M059J (cell line): ENCODE measurements at places on chromosomes 1 and 21.

DNA sequence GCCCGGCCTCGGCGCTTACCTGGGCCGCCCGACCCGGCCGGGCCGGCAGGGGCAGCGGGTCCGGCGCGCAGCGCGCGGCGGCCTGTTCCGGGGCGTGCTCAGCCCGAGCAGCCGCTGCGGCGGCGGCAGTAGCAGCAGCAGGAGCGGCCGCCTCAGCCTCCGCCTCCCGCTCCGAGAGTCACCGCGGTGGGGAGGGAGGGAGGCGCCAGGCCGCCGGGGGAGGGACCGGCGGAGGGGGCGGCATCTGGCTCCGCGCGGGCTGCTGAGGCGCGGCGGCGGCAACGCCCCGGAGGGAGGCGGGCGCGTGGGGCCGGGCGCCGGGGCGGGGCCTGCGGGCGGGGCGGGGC, at the start of gene CTNNBIP1:
Gene CTNNBIP1 (minus strand): TSS at position 194 of the 347 bp plus-strand sequence. CDS start 38,205 bp downstream, outside the sequence.
- DNase-seq, result no peak

- peak; percentile 64 for DNase-seq
Observed at GRCh38 chr1:162285149-162285561, 91.5 kb downstream of the SPATA46 start.

GRCh38 chr1:228087771-228088251, 5.3 kb downstream of the ARF1 start:
- DNase-seq, result peak; percentile 90

- no peak for DNase-seq
Observed at GRCh38 chr1:30748699-30749401, 8.7 kb downstream of the LAPTM5 start.

DNA sequence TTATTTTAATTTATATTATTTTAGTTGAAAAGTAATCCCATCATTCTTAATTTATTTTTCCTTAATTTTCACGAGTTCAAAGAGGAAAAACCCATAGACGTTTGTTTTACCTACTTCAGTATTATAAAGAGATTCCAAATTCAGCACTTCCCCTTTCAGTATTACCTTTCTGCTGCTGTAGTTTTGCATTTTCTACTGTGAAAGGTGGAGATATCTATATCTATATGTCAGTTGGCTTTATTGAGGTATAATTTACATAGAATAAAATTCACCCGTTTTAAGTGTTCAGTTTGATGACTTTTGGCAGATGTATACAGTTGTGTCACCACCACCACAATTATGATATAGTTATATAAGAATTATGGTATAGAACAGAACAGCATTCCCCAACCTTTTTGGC, 33.0 kb downstream of the MAST2 start:
- DNase-seq, result no peak

GRCh38 chr1:238409191-238409850, 518.6 kb upstream of the ZP4 start:
- peak; percentile 86 for DNase-seq

DNA sequence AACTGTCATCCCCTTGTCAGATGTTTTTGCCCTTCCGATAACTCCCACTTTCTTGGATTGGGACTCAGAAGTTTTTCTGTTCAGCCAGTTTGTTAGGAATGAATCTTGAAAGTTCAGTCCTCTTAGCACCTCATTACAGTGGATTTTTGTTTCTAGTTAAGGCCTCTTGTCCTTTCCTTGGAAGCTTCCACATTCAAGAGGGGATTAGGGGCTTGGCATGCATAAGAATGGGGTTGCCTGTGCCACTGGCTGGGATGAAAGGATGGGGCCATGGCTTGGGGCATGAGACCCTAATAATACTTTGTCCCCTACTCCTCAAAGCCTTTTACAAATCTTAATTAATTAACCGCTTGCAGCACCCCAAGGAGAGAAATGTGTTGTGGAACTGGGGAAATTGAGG, 2.4 kb upstream of the DHDDS start:
- DNase-seq, result no peak

DNA sequence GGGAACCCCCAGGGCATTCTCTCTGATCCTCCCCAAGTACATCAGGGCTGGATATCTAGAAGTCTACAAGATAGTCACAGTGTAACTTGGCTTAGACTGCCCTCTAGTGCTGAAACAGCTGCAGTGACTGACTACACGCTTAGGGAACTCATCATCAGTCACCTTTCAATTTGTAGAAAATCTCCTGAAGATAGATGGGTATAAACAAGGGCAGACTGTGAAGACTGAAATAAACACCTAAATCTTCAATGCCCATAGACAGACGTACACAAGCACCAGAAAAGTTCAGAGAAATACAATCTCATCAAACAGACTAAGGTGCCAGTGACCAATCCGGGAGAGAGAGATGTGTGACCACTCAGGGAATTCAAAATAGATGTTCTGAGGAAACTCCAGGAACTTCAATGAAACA, 46.6 kb downstream of the PACC1 start:
- DNase-seq, result peak; percentile 71

GRCh38 chr1:34212673-34213072, 36.0 kb downstream of the C1orf94 start:
- no peak for DNase-seq

DNA sequence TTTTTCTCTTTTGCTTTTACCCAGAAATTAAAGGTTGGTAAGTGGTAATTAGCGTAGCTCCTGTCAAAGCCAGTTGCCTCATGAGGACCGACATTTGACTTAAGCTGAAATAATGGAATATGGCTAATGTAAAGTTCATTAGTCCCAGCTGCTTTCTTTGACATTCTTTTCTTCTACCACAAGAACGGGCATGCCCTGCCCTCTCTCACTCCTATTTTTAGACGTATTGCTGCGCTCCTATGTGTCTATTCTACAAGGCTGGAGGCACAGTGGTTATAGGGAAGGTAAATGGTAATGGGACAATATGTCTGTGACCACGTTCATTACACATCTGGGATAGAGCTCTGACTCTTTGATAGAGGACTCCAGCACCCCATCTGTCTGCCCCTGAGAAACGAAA, 6.8 kb downstream of the CORT start:
- no peak for DNase-seq

DNA sequence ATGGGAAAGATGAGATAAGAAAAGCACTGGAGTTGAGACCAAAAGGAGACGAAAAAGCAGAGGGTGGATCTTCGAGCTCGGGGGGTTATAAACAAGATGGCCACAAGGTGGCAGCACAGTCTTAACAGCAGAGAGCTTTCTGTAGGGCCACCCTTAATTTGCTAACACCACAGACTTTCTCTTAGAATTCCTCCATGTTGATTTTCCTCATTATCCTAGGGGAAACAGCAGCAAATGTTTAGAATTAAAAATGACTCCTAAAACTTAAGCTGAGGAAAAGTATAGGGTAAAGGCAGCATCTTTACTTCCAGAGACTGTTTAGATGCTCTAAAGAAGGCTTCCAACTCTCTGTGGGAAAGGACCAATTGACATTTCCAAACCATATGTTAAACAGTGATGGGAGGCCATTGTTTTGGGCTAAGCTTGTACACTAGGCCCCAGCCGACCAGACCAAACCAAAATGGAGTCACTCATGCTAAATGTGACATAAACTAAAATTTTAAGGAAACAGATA, 2.5 kb upstream of the APOBEC4 start:
- DNase-seq, result peak; percentile 78

DNA sequence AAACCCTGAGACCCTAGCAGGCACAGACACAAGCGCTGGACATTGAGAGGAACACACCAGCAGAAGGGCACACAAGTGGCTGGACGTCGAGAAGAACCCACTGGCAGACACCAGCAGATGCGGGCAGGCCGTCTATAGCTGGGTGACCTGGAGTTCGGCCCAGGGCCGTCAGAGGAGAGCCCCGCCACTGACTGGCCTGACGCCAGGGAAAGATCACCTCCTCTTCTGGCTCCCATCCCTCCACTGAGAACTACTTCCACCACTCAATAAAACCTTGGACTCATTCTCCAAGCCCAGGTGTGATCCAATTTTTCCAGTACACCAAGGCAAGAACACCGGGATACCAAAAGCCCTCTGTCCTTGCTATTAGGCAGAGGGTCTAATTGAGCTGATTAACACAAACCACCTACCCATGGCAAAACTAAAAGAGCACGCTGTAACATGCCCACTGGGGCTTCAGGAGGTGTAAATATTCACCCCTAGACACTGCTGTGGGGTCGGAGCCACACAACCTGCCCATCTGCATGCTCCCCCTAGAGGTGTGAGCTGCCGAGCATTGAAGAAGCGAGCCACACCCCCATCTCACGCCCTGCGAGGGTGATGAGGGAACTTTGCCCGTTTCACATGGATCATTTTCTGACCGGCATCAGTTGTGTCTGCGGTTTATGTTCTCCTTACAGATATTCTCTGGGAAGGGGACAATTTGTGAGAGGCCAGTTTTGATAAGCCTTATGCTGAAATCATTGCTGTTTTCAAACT, 104.8 kb downstream of the HLX start:
- no peak for DNase-seq

DNA sequence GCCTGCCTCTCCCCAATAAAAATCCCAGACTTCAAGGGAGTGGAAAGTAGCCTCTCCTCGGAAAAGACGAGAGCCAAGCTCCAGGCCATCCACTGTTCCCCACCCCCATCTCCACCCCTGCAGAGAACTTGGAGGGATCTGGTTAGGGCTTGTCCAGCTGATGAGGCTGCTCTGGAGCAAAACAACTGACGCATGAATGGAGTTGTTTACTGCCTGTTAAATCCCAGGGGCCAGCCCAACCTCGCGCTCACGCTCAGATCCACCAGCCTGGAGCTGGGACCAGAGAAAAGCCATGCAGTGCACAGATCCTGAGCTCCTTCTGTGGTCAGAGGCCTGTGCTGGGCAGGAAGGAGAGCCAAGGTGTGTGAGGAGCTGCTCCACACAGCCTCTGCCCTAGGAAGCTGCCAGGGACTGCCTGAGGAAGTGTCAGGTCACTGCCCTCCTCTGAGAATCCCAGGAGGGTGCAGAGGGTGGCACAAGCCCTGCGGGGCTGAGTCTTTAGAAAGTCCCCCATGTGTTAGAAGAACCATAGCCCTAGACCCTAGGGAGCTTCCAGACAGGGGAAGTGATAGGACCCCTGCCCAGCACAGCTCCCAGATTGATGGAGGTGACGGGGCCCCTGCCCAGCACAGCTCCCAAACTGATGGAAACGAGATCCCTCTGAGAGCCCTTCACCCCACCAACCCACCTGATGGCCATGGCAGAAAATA, 109.0 kb upstream of the IPO9 start:
- peak; percentile 94 for DNase-seq

GRCh38 chr1:32339363-32339978, 3.4 kb upstream of the MARCKSL1 start:
- peak; percentile 66 for DNase-seq
